ENCODE measurements at places on chromosomes 2 and 18. TPM values are rescaled to one million over a fixed set of nuclear protein-coding genes. Genes with fewer than 3 reads are reported as not detected.

DSG1 gene
- total RNA-seq: 28.3 TPM

RTTN gene
- 8.2 TPM for total RNA-seq

GEN1 gene
- 21.0 TPM for total RNA-seq

- no peak for DNase-seq
These were observed 591.3 kb upstream of the SYT4 start for GRCh38 chr18:43868497-43868995.

- no peak for DNase-seq
These were observed 564 bp downstream of the GCC2 start for GRCh38 chr2:108449410-108450130.

Measured in esophagus squamous epithelium (tissue), 5 donors.